ENCODE measurements at places on chromosomes 7 and 10.

GRCh38 chr10:132109341-132110110 is 43.8 kb downstream of the JAKMIP3 start:
- H3K4me3 ChIP-seq: no peak overlapping the region
- H3K4me1 ChIP-seq: no peaks in the 10 kb centered on the region
- no peak overlapping the region for H3K27ac ChIP-seq

GRCh38 chr10:69629897-69630650 is at the start of gene FAM241B:
Gene FAM241B (plus strand): TSS chr10:69630247. CDS start chr10:69631744, 1,497 bp downstream.
- H3K27me3 ChIP-seq: peaks cover 45% of the 10 kb centered on the region
- H3K27ac ChIP-seq: no peak within 1 kb of the TSS
- peaks cover 6% of the 10 kb centered on the region for H3K4me1 ChIP-seq
- peaks cover 6% of the 10 kb centered on the region for H3K36me3 ChIP-seq
- peak within 1 kb of the TSS; percentile 70 for H3K4me3 ChIP-seq

- H3K4me1 ChIP-seq: no peaks in the 10 kb centered on the region
- H3K27me3 ChIP-seq: peaks cover 31% of the 10 kb centered on the region
- H3K4me3 ChIP-seq: no peak overlapping the region
- no peak overlapping the region for H3K27ac ChIP-seq
- H3K36me3 ChIP-seq: no peaks in the 10 kb centered on the region
Measured at GRCh38 chr7:100407285-100408180, 21.0 kb downstream of the ZCWPW1 start.

GRCh38 chr7:56051053-56051338 is 248 bp downstream of the PSPH start:
- peak overlapping the region; percentile 97 for H3K4me3 ChIP-seq
- no peak for DNase-seq
- peak overlapping the region; percentile 98 for H3K27ac ChIP-seq
- peaks cover 43% of the 10 kb centered on the region for H3K4me1 ChIP-seq

DNA sequence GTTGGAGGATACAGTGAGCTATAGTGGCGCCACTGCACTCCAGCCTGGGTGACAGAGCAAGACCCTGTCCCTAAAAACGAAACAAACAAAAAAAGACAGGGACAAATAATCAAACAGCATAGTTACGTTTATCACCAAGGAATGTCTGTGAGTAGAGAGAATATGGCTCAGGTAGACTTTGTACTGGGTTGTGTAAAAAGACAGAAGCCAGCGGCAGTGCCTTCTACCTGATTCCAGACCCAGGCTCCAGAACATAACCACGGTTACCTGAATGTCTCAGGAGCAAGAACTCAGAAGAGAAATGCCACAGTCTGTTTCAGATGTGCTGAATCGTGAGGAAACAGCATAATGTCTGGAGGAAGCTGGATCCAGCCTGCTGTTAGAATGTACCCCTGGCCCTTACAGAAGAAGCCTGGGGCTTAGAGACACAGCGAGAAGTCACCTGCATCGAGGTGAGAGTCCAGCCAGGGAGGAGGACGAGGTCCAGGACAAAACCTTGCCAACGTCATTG is 60.9 kb upstream of the KAT6B start:
- no peak for DNase-seq
- H3K4me3 ChIP-seq: no peak overlapping the region
- H3K4me1 ChIP-seq: peaks cover 10% of the 10 kb centered on the region
- H3K27ac ChIP-seq: no peak overlapping the region
- H3K36me3 ChIP-seq: no peaks in the 10 kb centered on the region

GRCh38 chr7:19327018-19327417 is 181.8 kb upstream of the FERD3L start:
- no peaks in the 10 kb centered on the region for H3K27me3 ChIP-seq
- H3K4me1 ChIP-seq: peaks cover 22% of the 10 kb centered on the region
- H3K27ac ChIP-seq: no peak overlapping the region
- no peak overlapping the region for H3K4me3 ChIP-seq
- DNase-seq: no peak

DNA sequence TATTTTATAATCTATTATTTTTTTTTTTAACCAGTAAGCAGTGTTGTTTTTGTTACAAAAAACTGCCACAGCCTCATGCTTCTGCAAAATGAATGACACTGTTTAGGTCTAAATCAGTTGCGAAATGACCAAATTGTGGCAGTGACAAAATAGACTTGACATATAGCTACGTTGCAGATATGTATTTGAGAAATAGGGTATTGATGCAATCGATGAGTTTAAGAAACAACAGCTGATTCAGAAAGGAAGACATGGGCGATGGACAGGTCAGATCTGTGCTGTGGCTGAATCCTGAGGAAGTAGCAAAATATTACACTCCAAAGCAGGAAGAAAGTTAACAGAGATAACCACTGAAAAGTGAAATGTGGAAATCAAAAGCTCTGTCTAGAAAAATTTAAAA is 89.0 kb upstream of the STEAP4 start:
- no peak overlapping the region for H3K27ac ChIP-seq
- no peaks in the 10 kb centered on the region for H3K36me3 ChIP-seq
- H3K4me3 ChIP-seq: no peak overlapping the region
- peaks cover 4% of the 10 kb centered on the region for H3K4me1 ChIP-seq

DNA sequence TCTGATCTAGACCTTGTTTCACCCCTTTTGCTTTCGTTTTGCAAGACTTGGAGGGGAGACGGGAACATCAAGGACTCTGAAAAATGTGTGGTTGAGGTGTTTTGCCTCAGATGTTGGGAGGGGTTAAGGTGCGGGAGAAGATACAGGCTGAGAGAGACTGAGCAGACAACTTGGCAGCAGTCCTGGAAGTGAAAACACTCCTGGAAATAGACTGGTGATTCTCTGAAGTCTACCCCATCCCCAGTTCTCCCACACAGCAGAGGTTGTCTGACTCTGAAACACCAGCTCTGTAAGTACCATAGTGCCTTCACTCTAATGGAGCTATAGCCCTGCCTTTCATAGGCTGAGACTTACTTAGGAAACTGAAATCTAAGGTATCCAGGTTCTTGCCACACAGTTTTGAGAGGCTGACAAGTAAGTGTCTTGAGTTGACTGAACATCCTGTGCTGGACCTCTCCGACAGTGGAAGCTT is 152.5 kb downstream of the PPP1R9A start:
- H3K27ac ChIP-seq: no peak overlapping the region
- no peak overlapping the region for H3K4me3 ChIP-seq
- H3K36me3 ChIP-seq: no peaks in the 10 kb centered on the region
- H3K27me3 ChIP-seq: no peaks in the 10 kb centered on the region
- peaks cover 6% of the 10 kb centered on the region for H3K4me1 ChIP-seq

- H3K36me3 ChIP-seq: no peaks in the 10 kb centered on the region
- no peaks in the 10 kb centered on the region for H3K27me3 ChIP-seq
- H3K4me1 ChIP-seq: peaks cover 13% of the 10 kb centered on the region
- H3K4me3 ChIP-seq: no peak overlapping the region
- DNase-seq: no peak
Measured at GRCh38 chr10:6885284-6885683, 305.2 kb upstream of the PRKCQ start.

GRCh38 chr7:67595431-67596180 is 599.0 kb downstream of the TYW1 start:
- peaks cover 35% of the 10 kb centered on the region for H3K27me3 ChIP-seq
- DNase-seq: no peak
- H3K36me3 ChIP-seq: no peaks in the 10 kb centered on the region
- H3K4me1 ChIP-seq: peaks cover 4% of the 10 kb centered on the region

GRCh38 chr7:132906193-132906835 is 175.6 kb downstream of the CHCHD3 start:
- DNase-seq: no peak
- no peaks in the 10 kb centered on the region for H3K27me3 ChIP-seq
- H3K4me1 ChIP-seq: peaks cover 26% of the 10 kb centered on the region
- H3K4me3 ChIP-seq: no peak overlapping the region
- H3K27ac ChIP-seq: no peak overlapping the region

DNA sequence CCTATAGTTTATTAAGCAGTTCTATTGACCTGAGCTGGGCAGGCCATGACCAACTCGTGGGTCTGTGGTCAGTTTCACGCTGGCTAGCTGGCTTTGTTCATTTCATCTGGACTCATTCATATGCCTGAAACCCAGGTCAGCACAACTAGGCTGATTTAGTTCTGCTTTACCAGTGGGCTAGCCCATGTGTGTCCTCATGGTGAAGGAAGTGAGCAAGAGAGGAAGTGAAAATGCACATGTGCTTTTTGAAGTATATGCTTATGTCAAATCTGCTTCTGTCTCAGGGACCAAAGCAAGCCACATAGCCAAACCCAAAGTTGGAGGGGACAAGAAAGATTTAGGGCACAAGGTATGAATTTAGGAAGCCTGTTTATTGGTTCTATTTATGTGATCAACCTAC is 154.5 kb downstream of the RNF133 start:
- no peak overlapping the region for H3K27ac ChIP-seq
- no peak overlapping the region for H3K4me3 ChIP-seq
- H3K27me3 ChIP-seq: no peaks in the 10 kb centered on the region
- no peaks in the 10 kb centered on the region for H3K4me1 ChIP-seq

GRCh38 chr7:154592388-154592787 is 410.5 kb downstream of the PAXIP1 start:
- H3K4me3 ChIP-seq: no peak overlapping the region
- no peaks in the 10 kb centered on the region for H3K4me1 ChIP-seq
- peak overlapping the region; percentile 12 for H3K27ac ChIP-seq
- no peaks in the 10 kb centered on the region for H3K36me3 ChIP-seq
- DNase-seq: no peak
- peaks cover 3% of the 10 kb centered on the region for H3K27me3 ChIP-seq

- H3K27ac ChIP-seq: no peak overlapping the region
- DNase-seq: no peak
- H3K27me3 ChIP-seq: no peaks in the 10 kb centered on the region
- H3K4me1 ChIP-seq: no peaks in the 10 kb centered on the region
- H3K4me3 ChIP-seq: no peak overlapping the region
- H3K36me3 ChIP-seq: peaks cover 3% of the 10 kb centered on the region
Measured at GRCh38 chr10:53162856-53163255, 390.3 kb upstream of the MBL2 start.

GRCh38 chr10:92203919-92204623 is 86.8 kb downstream of the CPEB3 start:
- H3K27me3 ChIP-seq: no peaks in the 10 kb centered on the region
- DNase-seq: no peak
- H3K36me3 ChIP-seq: no peaks in the 10 kb centered on the region
- no peak overlapping the region for H3K4me3 ChIP-seq
- no peak overlapping the region for H3K27ac ChIP-seq
- no peaks in the 10 kb centered on the region for H3K4me1 ChIP-seq

DNA sequence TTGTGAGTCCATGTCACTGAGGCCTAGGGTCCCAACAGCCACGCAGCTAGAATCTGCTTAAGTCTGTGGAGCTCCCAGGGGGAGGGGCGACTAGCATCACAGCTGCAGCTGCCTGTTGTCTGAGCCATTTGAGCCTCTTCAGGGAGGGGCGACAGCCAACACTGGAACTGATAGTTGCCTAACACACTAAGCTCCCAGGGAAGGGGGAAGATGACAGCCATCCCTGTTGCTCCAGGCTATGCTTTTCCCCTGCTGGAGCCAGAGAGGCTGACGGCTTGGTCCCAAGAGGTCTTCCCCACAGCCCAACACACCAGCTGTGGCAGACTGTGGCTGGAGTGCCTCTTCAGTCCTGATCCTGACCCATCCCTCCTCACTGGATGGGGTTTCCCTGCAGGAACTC is 817.5 kb downstream of the NXPH1 start:
- no peaks in the 10 kb centered on the region for H3K36me3 ChIP-seq
- DNase-seq: no peak
- H3K4me3 ChIP-seq: no peak overlapping the region
- H3K27ac ChIP-seq: no peak overlapping the region

- no peaks in the 10 kb centered on the region for H3K27me3 ChIP-seq
- H3K36me3 ChIP-seq: peaks cover 3% of the 10 kb centered on the region
Measured at GRCh38 chr7:11168650-11169170, 195.0 kb downstream of the PHF14 start.

GRCh38 chr7:71633551-71634008 is 501.6 kb downstream of the GALNT17 start:
- H3K4me1 ChIP-seq: peaks cover 34% of the 10 kb centered on the region
- no peak overlapping the region for H3K27ac ChIP-seq
- no peaks in the 10 kb centered on the region for H3K27me3 ChIP-seq

GRCh38 chr10:34759161-34759836 is 55.8 kb downstream of the PARD3 start:
- no peak overlapping the region for H3K4me3 ChIP-seq
- peaks cover 58% of the 10 kb centered on the region for H3K4me1 ChIP-seq
- peak overlapping the region; percentile 48 for H3K27ac ChIP-seq

DNA sequence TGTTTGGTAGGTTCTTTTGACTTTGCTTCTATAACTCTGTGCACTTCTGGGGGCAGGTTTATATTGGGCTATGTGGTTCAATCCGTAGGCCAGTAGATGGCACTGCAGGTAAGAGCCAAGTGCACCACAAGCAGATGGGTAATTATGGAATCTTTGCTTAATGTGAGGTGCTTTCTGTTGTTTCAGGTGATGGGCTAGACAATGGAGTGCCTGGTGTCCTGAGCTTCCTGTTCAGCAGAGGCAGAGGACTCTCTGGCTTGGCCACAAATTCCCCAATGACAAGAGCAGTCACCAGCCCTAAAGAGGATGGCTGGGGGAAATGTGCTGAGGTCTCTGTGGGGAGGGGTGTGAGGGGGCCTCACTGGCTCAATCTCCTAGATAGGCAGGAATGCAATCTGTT is 455.0 kb downstream of the CCSER2 start:
- H3K27ac ChIP-seq: no peak overlapping the region
- DNase-seq: peak; percentile 36
- no peak overlapping the region for H3K4me3 ChIP-seq

DNA sequence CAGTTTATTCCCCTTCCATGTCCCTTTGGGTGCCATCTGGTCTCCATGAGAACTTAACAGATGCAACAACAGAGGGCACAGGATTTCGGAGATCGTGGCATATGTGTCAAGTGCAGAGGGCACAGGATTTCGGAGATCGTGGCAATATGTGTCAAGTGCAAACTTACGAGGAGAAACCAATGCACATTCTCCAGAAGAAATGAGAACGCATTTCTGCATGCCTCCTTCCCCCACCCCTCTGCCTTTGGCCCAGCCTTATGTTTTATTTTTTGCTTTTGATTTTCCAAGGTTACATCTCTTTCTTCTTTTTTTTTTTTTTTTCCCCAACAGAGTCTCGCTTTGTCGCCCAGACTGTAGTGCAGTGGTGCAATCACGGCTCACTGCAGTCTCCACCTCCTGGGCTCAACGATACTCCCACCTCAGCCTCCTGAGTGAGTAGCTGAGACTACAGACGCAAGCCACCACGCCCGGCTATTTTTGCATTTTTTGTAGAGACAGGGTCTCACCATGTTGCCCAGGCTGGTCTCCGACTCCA is 586 bp upstream of the ANKRD26 start:
- H3K27me3 ChIP-seq: no peaks in the 10 kb centered on the region
- no peak for DNase-seq

DNA sequence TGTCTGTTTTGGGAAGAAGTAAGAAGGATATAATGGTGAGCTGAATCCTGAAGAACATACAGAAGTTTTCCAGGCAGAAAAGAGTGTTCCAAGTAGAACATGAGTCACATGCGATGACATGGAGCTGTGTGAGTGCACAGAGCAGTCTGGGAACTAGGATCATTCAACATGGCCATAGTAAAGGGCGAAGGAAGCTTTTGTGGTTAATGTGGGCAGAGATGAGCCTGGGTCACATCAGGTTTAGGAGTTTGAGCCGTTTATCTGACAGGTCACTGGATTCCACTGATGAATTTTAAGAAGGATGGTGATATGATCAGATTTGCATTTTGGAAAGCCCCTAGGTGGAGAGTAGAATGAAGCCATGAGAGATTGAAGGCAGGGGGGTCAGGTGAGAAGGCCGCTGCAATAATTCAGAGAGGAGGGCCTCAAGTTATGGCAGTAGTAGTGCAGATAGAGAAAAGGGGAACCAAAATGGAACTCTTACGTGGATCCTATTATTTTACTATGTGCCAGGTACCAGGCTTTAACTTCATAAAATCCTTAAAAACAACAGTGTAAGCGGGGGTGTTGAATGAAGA is 171.3 kb downstream of the RNLS start:
- no peak overlapping the region for H3K27ac ChIP-seq
- no peak for DNase-seq
- no peaks in the 10 kb centered on the region for H3K36me3 ChIP-seq
- no peaks in the 10 kb centered on the region for H3K27me3 ChIP-seq
- no peak overlapping the region for H3K4me3 ChIP-seq
